OCI-LY7 (cell line): ENCODE measurements at places on chromosomes 1 and 21. TPM values are rescaled to one million over a fixed set of nuclear protein-coding genes. Genes with fewer than 3 reads are reported as not detected.

SPRR3 gene
- not detected in 2 replicates for total RNA-seq

GRCh38 chr1:228368801-228369607 lies 37.6 kb downstream of the TRIM11 start:
- no peak for DNase-seq

- DNase-seq, result no peak
Measured at GRCh38 chr1:61444288-61444687, 280.7 kb downstream of the TM2D1 start.

GRCh38 chr1:24908591-24909259 lies 21.4 kb downstream of the RUNX3 start:
- no peak for DNase-seq

GRCh38 chr1:241531195-241532161 lies 700 bp upstream of the KMO start:
- peak; percentile 91 for DNase-seq

- no peak for DNase-seq
Measured at GRCh38 chr21:31442339-31442738, 98.3 kb upstream of the TIAM1 start.

DNA sequence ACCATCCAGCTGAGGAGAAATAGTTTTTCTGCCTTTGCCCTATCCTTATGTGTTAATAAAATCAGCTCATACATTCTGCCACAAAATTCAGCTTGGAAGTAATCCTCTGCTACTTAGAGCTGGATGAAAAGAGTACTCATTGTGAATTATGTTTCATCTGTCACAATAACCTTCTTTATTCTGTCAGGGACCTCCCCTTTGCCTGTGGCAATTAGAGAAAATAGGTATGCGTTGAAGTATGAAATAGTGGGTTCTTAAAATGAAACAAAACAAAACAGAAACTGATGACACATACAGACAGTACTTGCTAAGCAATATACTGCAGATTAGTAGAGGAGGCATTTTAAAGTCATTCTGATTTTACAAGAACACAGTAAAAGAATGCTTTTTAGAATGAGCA lies 578.5 kb downstream of the USP25 start:
- no peak for DNase-seq

TMEM52 gene
- 2.5 and 2.7 TPM in 2 replicates for total RNA-seq
